ENCODE measurements at places on chromosomes 13 and 19.

GRCh38 chr19:38412961-38413360 lies 10.1 kb downstream of the FAM98C start:
- ATAC-seq, result no peak

GRCh38 chr19:4051175-4052101 lies 15.3 kb downstream of the ZBTB7A start:
- no peak for ATAC-seq

DNA sequence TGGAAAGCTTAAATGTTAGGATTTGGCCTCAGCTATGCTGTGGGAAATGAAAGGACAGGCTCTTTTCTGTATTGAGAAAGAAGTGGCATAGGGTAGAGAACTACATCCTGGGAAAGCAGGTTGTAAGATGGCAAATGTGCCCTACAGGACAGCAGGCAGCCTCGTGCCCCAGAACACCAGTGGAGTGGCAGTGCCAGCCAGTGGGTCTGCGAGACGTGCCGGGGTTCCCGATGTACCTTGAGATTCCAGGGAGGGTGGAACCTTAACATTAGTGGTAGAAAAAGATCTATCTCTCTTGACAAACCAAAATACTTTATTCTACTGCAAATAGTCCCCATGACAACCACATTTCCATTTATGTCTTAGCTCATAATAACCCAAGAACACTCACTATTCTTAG lies 42.7 kb downstream of the DCLK1 start:
- ATAC-seq, result no peak

- no peak for ATAC-seq
These were observed 19.5 kb downstream of the MAN2B1 start for GRCh38 chr19:12647047-12647446.

DNA sequence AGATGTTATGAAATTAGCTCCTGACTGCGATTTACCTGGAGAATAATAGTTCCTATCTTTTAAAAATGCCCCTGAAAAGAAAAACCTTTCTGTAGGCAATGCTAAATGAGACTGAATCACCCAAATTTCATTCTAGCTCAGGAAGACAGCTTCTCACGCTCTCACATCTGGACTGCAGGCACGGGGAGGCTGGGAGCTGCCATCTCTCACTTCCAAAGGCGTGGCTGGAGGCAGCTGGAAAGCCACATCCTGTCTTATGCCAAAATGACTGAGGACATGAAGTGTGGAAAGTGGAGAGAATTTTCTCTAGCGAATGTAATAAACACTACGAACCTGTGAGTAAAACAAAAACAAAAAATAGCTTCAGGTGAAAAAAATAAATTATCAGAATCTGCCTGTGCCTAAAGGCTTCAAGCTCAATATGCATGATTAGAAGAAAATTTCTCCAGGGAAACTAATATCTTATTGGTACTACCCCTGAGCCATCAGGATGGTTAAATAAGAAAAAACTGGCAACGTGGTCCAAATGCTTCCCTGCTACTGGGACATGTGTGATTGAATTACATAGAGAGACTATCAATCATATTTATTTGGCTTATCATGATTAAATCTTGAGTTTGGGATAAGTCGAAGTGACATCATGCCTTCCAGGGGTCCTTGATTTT lies 58.1 kb upstream of the UBL3 start:
- ATAC-seq, result peak; percentile 40

GRCh38 chr13:68813180-68813796 lies 1294.3 kb upstream of the ATXN8OS start:
- ATAC-seq, result no peak

DNA sequence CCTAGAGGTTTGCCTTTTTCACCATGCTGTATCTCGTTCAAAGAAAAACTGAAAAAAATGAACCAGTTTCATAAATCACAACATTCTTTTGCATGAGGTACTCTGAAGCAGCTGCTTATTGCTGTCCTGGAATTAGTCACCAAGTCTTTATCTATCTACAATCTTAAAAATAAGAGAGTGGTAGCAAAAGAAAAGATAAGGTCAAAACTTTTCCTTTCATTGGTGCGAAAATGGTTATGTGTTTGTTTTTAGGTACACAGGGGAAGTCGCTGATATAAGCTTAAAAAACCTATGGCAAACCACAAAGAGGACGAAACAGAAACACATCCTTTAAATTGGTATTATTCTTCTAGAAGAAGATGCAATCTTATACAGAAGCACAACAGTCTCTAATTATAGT lies 20.7 kb downstream of the OBI1 start:
- ATAC-seq, result no peak

DNA sequence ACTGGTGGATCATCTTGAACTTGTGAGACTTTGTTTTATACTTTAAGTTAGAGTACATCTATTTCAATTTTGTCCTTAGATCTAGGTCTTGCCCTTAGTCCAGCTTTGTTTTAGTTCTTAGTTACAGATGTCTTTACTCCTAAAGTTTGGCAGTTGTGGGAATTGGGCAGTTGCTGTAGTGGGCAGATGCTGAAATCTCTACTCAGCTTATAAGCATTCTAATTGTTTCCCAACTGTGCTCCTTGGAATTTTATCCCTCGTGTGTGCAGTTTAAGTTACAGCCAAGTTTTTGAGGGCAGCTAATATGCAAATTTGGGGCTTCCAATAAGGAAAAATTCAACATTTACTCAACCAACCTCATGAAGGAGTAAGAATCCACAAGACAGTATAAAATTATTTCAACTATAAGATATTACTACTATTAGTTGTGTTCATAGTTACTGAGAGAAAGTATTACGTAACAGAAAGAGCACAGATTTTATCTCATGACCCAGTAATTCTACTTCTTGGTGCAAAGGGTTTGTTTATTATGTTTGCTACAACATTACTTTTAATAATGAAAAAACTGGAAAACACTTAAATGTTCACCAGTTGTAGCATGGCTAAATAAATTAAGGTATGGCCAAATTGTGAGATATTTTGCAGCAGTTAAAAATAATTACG lies 32.9 kb downstream of the CCDC122 start:
- ATAC-seq, result no peak

GRCh38 chr19:22832031-22832762 lies at the start of gene ZNF723:
ZNF723 (plus strand) TSS chr19:22832291; CDS start chr19:22832380, 89 bp downstream.
- ATAC-seq, result no peak

DNA sequence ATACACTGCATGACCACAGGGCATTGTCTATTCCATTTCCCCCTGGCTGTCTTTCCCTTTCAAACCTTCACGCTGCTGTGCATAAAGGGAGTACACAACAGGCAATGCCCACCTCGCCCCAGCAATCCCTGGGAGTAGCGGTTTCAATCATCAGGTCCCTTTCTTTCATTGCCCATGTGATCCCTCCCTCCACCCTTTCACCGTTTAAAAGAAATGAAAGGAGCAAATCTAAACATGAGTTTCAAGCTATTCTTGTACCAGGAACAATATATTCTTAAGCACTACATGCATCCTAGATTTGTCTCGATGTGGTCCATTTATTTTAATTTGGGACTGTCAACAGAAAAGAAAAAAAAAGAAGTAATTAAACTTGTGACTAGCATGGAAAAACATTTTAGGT lies 123.4 kb upstream of the ARGLU1 start:
- ATAC-seq, result no peak
